ENCODE measurements at places on chromosomes 6 and 20.

DNA sequence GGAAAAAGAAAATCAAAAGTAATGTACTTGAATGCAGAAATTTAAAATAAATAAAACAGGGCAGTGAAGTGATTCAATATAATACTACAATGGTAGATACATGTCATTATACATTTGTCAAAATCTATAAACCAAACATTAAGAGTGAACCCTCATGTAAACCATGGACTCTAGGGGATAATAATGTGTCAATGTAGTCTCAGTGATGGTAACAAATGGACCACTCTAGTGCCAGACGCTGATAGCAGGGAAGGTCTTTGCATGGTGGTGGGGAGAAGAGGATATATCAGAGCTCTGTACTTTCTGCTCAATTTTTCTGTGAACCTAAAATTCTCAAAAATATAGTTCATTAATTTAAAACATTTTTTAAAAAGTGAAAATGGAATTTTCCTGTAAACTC is 19.8 kb upstream of the STXBP5 start:
- no peak for DNase-seq

- no peak for DNase-seq
Measured at GRCh38 chr20:57652606-57653545, 32.6 kb upstream of the ZBP1 start.

DNA sequence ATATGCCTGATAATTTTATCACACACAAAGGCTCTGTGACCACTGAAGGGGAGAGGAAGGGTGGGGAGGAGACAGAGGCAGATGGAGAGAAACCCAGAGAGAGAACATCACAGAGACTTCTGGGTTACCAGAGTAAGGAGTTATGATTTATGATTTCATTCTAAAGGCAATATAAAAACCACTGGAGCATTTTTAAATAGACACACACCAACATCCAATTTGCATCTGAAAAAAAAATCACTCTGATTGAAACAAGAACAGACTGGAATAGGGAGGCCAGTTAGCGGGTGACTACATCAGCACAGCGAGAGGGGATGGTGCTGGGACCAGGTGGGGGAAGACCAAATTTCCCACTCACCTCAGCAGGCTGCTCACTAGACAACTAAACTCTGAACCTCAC is 104.8 kb downstream of the AGPAT4 start:
- DNase-seq = no peak

DNA sequence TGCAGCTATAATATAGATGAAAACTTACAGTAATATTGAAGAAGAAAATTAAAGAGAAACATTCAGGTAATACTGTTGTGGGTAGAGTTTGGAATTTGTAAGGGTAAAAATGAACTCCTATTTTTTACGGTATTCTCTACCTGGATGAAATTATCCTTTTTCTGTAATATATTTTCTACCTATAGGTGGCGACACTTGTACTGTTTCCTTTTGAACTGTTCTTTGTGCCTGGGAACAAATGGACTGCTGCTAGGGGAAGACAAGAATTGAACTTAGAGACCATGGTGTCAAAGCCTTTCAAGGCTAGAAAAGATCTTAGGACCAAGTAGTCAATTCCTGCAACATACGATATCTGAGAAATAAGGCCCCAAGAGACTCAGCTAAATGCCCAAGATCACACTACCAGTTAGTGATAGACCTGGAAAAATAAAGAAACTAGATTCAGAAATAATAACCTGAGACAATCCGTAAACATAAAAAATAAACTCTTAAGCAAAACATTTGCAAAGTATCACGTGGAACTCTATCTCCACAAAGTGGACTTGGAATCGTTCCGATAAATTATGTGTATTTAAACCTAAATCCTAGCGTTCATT is 383.8 kb downstream of the TFAP2A start:
- no peak for DNase-seq

GRCh38 chr6:108559097-108559883 is 1.4 kb upstream of the FOXO3 start:
- DNase-seq = peak; percentile 78

DNA sequence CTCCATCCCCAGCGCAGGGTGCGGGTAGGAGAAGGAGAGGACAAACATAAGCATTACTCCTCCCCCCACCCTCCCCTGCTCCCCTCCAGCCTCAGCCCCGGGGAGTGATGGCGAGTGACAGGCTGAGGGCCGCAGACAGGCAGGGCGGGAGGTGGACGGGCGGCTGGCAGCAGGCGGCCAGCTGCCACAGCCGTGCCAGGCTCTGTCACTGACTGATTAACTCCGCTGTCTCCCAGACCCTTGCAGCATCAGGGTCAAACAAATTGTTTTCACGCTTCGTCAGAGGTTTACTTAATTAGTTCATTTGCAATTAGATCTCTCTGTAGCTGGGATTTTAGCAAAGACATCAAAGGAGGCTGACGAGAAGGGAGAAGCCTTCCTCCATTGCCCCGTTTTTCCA is 41.9 kb downstream of the FOXP4 start:
- no peak for DNase-seq

DNA sequence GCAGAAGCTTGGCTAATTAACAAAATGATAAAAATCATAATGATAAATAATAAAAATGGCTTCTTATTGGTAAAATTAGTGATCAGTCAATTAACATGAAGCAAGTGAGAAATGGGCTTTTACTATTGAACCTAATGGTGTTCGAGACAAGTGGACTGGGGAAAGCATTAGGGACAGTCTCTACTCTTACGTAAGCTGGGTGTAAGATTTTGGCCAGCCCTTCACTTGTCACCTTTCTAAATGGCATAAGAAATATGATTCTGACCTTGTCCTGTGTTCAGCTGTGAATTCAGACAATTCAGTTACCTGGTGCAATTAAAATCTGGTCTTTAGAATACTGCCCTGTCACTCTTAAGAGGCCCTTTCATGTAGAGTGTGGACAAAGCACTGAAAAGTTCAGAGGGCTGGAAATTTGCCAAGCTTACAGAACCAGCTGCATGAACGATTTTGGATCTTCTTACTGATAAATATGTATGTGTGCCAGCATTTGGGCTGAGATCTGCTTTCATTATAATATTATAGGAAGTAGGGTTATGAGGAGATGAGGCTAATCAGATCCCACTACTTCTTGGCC is 115.9 kb downstream of the QRSL1 start:
- DNase-seq = peak; percentile 69

DNA sequence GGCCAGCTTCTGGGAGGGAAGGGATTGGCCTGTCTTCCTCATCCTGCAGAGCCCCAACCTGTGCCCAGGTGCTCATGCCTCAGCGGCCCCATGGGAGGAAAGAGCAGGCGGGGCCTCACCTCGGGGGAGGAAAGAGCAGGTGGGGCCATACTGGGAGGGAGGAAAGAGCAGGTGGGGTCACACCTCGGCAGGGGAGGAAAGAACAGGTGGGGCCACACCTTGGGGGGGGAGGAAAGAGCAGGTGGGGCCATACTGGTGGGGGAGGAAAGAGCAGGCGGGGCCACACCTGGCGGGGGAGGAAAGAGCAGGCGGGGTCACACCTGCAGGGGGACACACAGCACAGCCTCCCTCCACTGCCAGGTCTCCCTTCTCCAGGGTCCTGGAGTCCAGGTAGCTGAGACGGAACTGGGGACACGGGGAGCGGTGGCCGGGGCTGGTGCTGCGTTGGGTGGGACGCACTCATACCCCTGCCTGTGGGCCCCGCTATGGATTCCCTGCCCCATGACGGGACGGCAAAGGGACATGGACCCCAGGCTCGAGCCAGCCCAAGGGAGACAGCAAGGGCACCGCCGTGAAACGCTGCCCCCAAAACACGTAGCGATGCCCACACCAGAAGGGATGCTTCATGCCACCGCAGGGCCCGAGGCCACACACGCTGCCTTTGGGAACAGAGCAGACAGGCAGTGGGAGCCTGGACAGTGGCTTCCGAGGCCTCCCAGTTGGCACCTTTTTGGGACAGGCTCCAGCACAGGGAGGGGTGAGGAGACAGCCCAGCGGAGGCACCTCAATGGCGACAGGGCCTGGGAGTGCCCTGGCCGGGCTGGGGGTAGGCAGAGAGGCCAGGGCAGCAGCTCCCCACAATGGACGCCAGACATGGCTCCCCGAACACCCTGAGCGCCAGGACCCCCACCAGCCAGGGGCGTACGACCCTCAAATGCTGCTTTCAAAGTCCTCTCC is 43.3 kb upstream of the CHRNA4 start:
- no peak for DNase-seq

DNA sequence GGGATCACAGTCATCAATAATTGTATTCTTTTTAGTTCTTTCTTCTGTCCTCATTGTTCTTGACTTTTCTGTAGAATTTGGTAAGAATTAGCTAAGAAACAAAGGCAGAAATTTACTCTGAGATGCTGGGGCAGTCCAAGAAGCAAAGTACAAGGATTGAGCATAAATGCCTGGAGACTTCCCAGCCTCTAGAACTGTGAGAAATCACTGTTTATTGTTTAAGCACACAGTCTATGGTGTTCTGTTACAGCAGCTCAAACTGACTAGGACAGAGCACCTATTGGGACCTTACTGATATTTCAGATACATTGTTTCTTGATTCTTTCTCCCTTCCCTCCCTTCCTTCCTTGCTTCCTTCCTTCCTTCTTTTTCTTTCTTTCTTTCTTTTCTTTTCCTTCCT is 192.7 kb upstream of the SLC35B3 start:
- DNase-seq = no peak

DNA sequence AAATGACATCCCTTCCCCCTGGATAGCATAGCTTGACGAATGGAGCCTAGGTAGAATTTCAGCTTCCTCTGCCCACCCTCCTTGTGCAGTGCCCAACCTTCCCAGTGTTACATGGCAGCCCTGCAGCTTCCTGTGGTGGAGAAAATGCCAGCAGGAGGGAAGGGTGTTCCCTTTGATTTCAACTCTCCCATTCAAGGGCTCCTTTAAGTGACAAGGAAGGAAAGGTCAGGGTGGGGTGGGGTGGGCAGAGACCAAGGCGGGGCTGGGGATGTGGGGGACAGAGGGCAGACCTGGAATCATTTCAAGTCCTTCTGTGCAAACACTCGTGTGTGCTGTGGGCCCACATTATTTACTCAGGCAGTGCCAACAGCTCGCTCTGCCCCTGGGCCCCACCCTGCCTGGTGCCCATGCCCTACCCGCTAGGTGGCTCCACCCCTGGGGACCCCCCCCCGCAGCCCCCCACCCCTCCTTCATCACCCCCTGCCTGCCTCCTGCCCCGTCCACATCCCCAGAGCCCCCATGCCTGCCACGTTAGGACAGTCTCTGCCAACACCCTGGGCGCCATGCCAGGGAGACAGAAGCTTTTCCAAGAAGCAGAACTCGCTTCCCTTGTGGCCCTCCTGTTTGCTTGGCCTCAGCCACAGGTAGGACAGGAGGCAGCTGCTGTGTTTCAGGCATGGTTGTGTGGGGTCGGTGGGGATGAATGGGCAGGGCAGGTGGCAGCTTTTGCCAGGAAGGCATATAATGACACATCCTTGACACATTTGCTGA is 9.4 kb downstream of the SPDEF start:
- peak; percentile 93 for DNase-seq

GRCh38 chr6:163001330-163001729 is 273.6 kb downstream of the PACRG start:
- no peak for DNase-seq

DNA sequence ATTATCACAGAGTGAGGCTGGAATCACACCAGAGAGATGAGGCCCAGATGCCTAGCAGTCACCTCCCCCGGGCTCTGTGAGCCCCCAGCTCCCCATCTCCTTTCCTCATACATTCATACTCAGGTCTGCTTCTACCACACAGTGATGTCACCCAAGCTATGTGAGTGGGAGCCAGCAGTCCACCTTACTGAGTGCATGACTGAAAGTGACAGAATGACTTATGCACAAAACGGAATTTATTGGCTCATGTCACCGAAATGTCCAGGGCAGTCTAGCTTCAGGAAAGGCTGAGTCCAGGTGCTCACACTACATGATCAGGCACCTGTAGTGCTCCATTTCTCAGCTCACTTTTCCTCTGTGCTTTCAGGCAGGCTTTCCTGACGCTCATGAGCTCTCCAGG is 36.7 kb upstream of the CCN6 start:
- DNase-seq = no peak

DNA sequence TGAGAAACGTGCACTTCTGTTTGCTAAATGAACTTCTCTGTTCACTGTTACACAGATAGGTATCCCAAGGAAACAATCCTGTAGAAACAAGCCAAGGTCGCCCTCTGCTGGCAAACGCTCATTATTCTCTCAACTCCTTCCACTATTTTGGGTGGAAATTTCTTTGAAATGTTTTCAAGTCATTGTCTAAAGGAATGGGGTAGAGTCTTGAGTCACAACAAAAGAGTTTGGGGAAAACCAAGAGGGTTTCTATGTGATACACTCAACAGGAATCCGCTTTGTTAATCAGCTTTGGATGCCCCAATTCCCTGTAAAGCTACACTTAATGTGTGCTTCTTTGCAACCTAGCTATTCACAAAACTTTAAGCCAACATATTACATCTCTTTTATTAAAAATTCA is 4.6 kb upstream of the RAE1 start:
- DNase-seq = peak; percentile 33

DNA sequence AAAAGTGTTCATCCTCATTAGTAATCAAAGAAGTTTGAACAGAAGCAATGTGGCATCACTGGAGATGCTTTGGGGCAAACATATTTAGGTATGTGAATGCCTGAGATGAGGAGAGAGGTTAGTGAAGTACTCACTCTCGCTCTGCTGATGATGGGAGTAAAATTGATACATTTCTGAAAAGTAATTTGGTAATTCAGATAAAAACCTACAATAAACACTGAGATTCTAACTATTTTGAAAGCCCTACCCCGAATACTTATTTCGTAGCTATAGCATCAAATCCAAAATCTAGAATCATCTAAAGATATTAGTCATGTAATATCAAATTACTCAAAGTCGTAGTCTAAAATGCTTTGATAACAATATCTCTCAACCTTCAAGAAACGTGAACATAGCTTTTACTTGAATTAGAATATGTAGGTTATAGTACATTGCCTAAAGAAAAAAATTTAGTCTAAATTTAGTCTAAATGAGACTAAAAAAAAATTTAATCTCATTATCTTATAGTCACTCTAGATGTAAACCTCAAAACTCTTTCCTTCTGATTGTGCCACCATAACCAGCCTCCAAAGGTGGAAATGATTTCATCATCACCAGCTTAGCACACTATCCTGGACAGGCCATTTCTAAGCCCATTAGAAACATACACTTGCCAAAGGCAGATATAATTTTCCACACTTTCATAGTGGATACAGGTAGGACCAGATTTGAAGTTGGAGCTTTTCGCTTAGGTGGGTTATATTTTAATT is 232.5 kb upstream of the TAB2 start:
- no peak for DNase-seq

DNA sequence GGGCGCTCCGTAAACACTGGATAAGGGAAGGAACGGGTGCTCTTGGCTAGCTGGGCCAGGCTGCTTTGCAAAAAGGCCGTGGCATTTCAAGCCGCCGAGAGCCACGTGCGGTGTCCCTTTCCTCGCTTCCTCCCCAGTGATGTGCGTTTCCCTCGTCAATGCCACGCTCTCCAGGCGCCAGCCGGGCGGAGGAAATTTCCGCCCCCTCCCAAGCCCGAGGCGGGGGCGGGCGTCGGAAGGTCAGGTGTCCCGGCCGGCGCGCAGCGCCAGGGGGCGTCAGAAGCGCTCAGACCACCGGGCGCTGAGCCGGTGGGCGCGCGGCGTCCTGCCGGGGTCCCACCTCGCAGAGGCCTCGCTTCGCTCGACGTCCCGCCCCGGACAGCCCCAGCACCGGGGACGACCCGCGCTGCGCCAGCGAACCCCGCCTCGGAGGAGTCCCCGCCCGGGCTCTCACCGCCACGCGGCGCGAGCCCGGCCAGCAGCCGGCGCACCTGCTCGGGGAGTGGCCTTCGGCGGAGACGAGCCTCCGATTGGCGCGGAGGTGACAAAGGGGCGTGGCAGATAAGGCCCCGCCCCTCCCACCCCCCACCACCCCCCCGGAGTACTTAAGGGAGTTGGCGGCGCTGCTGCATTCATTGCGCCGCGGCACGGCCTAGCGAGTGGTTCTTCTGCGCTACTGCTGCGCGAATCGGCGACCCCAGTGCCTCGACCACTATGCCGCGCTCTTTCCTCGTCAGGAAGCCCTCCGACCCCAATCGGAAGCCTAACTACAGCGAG is at the start of gene SNAI1:
Gene SNAI1 (plus strand): TSS at position 635 of the 777 bp plus-strand sequence. CDS start 80 bp downstream, at position 715.
- DNase-seq = peak; percentile 85
